ENCODE measurements at places on chromosomes 12 and 14. TPM values are rescaled to one million over a fixed set of nuclear protein-coding genes. Genes with fewer than 3 reads are reported as not detected.

DNA sequence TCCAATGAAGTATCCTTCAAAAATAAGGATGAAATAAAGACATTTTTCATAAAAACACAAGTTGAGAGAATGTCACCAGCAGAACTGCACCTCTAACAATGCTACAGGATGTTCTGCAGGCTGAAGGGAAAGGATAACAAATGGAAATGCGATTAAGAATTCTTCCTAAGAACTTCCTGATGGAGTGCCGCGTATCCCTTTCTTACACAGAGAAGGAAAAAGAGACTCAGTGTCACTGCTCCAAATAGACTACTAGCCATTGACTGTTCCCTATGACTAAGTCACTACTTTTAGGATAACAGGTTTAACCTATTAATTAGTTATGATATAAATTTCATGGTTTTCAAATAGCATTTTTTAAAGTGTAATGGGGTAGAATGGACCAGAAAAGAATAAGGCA, 3.2 kb downstream of the ANO2 start:
- H3K4me3 ChIP-seq, result no peak overlapping the region
- H3K4me1 ChIP-seq, result peaks cover 6% of the 10 kb centered on the region
- no peak for DNase-seq
- H3K27me3 ChIP-seq, result peaks cover 51% of the 10 kb centered on the region

- peaks cover 3% of the 10 kb centered on the region for H3K4me1 ChIP-seq
- H3K4me3 ChIP-seq, result no peak overlapping the region
- H3K27me3 ChIP-seq, result no peaks in the 10 kb centered on the region
Measured at GRCh38 chr14:25121337-25122129, 71.6 kb upstream of the STXBP6 start.

- no peaks in the 10 kb centered on the region for H3K36me3 ChIP-seq
- no peak overlapping the region for H3K4me3 ChIP-seq
- no peak overlapping the region for H3K27ac ChIP-seq
- H3K4me1 ChIP-seq, result peaks cover 4% of the 10 kb centered on the region
- peaks cover 8% of the 10 kb centered on the region for H3K27me3 ChIP-seq
Measured at GRCh38 chr14:73809391-73809790, 42.2 kb upstream of the PTGR2 start.

DNA sequence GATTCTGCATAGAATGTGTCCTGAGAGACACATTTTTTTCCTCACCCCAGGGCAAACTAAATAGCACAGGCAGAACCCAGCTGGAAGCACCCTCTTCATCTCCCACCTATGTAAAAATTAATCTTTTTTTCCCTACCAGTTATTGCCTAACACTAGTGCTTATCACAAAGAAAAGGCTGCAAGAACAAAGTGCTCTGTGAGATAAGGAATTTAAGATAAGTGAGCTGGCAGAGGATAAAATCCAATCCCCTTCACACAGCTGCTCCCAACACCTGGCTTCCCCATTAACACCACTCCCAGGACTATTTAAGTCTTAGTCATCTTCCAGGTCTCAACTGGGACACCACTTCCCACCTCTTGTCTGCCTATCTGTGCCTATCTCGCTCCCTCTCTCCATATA, 75.2 kb downstream of the TTC9 start:
- no peak for DNase-seq
- H3K27me3 ChIP-seq, result peaks cover 4% of the 10 kb centered on the region
- H3K4me1 ChIP-seq, result peaks cover 12% of the 10 kb centered on the region
- no peak overlapping the region for H3K27ac ChIP-seq
- H3K4me3 ChIP-seq, result no peak overlapping the region
- peaks cover 1% of the 10 kb centered on the region for H3K36me3 ChIP-seq

- no peak for DNase-seq
- H3K27me3 ChIP-seq, result no peaks in the 10 kb centered on the region
- H3K4me3 ChIP-seq, result no peak overlapping the region
- H3K4me1 ChIP-seq, result peaks cover 12% of the 10 kb centered on the region
Measured at GRCh38 chr12:120007272-120007671, 18.2 kb downstream of the BICDL1 start.

- no peak overlapping the region for H3K27ac ChIP-seq
- H3K27me3 ChIP-seq, result no peaks in the 10 kb centered on the region
- H3K4me3 ChIP-seq, result no peak overlapping the region
Measured at GRCh38 chr12:12546314-12546772, 16.3 kb downstream of the DUSP16 start.

DNA sequence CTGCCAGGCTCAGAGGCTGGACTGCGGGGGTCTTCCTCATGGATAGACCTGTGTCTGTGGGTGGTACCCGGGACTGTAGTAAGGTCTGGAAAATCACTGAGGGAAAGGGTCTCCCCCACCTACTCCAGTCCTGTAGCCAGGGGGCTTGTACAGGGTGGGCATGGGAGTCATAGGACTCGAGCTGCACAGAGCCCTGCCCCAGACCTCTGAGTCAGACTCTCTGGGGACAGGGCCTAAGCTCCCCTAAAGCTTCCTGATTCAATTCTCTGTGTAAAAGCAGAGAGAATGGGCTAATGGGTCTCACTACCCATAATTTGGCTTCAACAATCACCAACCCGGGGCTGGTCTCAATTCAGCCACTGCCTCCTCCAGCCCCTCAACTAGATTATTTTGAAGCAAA, 27.0 kb downstream of the LRTM2 start:
- peaks cover 26% of the 10 kb centered on the region for H3K27me3 ChIP-seq
- H3K27ac ChIP-seq, result no peak overlapping the region
- DNase-seq, result no peak
- no peak overlapping the region for H3K4me3 ChIP-seq
- no peaks in the 10 kb centered on the region for H3K4me1 ChIP-seq

- H3K4me1 ChIP-seq, result no peaks in the 10 kb centered on the region
- no peak for DNase-seq
- H3K4me3 ChIP-seq, result no peak overlapping the region
- peaks cover 39% of the 10 kb centered on the region for H3K27me3 ChIP-seq
Measured at GRCh38 chr12:123101526-123101925, 49.4 kb downstream of the PITPNM2 start.

- no peak overlapping the region for H3K4me3 ChIP-seq
- DNase-seq, result no peak
- peaks cover 8% of the 10 kb centered on the region for H3K36me3 ChIP-seq
- no peak overlapping the region for H3K27ac ChIP-seq
- H3K4me1 ChIP-seq, result peaks cover 22% of the 10 kb centered on the region
Measured at GRCh38 chr12:54273981-54274380, 5.9 kb downstream of the CBX5 start.

GRCh38 chr14:46377305-46377704, 274.3 kb downstream of the RPL10L start:
- no peaks in the 10 kb centered on the region for H3K36me3 ChIP-seq
- no peak overlapping the region for H3K27ac ChIP-seq
- H3K4me1 ChIP-seq, result no peaks in the 10 kb centered on the region
- no peak for DNase-seq

DNA sequence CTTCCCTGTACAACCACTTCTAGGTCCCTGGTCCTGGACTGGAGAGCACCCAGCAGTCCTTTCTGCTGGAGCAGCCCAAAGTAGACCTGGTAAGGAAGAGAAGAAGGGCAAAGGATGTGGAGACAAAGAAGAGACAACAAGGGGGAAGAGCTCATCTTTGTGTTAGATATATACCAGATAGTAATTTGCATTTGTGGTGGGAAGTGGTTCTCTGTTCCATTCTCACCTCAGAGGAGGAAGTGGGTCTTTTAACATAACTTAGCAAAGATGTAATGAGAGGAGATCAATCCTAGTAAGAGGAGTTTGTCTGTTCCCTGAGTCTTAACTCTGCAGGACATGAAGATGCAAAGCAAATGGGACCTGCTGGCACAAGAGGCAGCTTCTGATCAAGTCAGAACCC, 8.0 kb downstream of the CCDC198 start:
- H3K27ac ChIP-seq, result no peak overlapping the region
- peaks cover 6% of the 10 kb centered on the region for H3K4me1 ChIP-seq
- H3K27me3 ChIP-seq, result no peaks in the 10 kb centered on the region
- H3K4me3 ChIP-seq, result no peak overlapping the region
- DNase-seq, result no peak

- peak overlapping the region; percentile 59 for H3K27ac ChIP-seq
- no peak overlapping the region for H3K4me3 ChIP-seq
- H3K27me3 ChIP-seq, result no peaks in the 10 kb centered on the region
- peaks cover 25% of the 10 kb centered on the region for H3K4me1 ChIP-seq
Measured at GRCh38 chr12:53478865-53479264, 20.4 kb downstream of the MAP3K12 start.

DNA sequence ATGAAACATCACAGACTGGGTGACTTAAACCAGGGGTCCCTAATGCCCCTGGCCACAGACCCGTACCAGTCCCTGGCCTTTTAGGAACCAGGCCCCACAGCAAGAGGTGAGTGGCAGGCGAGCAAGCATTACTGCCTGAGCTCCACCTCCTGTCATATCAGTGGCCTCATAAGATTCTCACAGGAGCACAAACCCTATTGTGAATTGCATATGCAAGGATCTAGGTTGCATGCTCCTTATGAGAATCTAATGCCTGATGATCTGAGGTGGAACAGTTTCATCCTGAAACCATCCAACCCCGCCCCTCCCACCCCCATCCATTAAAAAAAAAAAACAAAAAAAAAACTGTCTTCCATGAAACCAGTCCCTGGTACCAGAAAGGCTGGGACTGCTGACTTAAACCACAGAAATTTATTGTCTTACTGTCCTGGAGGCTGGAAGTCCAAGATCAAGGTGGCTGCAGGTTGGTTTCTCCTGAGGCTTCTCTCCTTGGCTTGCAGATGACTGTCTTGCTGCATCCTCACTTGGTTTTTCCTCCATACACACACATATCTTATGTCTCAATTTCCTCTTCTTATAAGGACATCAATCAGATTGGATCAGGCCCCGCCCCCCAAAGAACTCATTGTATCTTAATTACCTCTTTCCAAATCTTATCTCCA, 235.9 kb downstream of the CHST11 start:
- no peak overlapping the region for H3K27ac ChIP-seq
- no peak for DNase-seq
- H3K36me3 ChIP-seq, result peaks cover 4% of the 10 kb centered on the region
- H3K27me3 ChIP-seq, result peaks cover 13% of the 10 kb centered on the region

- no peak for DNase-seq
- H3K36me3 ChIP-seq, result no peaks in the 10 kb centered on the region
- peaks cover 3% of the 10 kb centered on the region for H3K4me1 ChIP-seq
- peaks cover 4% of the 10 kb centered on the region for H3K27me3 ChIP-seq
Measured at GRCh38 chr12:98354520-98355035, 160.8 kb upstream of the TMPO start.

- H3K36me3 ChIP-seq, result peaks cover 2% of the 10 kb centered on the region
- no peak overlapping the region for H3K27ac ChIP-seq
- DNase-seq, result no peak
- peaks cover 4% of the 10 kb centered on the region for H3K4me1 ChIP-seq
- H3K4me3 ChIP-seq, result no peak overlapping the region
Measured at GRCh38 chr12:49708851-49709250, 1.6 kb upstream of the FMNL3 start.

- no peaks in the 10 kb centered on the region for H3K4me1 ChIP-seq
- no peak overlapping the region for H3K4me3 ChIP-seq
- no peak overlapping the region for H3K27ac ChIP-seq
- peaks cover 14% of the 10 kb centered on the region for H3K27me3 ChIP-seq
- no peak for DNase-seq
Measured at GRCh38 chr14:95395098-95395737, 75.5 kb upstream of the CLMN start.

DNA sequence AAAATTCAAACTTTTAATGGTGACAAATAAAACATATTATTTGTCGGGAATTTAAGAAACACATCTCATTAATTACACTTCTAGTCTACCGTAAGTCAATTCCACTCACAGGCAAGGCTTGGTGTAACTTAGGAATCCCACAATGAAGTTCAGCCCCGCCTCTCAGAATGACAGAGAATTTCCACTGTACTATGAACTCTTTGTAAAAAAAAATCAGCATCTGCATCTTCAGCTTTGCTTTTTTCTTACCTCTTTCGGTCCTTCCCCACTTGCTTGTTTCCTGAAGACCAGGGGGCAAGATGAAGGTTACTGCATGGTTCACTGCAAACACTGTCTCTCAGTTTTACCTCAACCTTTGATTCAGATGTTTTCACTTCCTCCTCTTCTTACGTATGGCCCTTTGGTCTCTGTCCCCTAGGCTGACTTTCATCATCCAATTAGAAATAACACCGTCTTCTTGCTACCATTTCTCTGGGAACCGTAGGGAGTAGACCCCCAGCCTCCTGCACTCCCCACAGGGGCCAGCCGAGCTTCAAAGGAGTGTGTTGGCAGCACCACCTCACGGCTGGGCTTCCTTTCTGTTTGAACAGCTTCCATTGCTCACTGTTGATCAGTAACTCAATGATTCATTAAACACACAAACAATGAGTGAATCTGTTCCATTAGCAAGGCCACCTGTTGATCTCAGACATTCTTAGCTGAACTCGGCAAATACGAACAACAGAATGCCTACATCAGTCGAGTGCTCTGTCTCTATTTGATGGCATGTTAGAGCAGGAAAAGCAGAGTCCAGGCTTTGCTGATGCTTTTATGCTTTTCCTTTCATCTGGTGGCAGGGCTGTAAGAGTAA, 343.0 kb downstream of the BMP4 start:
- peaks cover 6% of the 10 kb centered on the region for H3K36me3 ChIP-seq
- peaks cover 23% of the 10 kb centered on the region for H3K4me1 ChIP-seq
- DNase-seq, result peak; percentile 25
- no peaks in the 10 kb centered on the region for H3K27me3 ChIP-seq
- H3K4me3 ChIP-seq, result peak overlapping the region; percentile 69

GRCh38 chr12:2646341-2646740, 148.4 kb upstream of the FKBP4 start:
- H3K27me3 ChIP-seq, result peaks cover 18% of the 10 kb centered on the region
- H3K36me3 ChIP-seq, result no peaks in the 10 kb centered on the region
- no peak for DNase-seq
- H3K4me1 ChIP-seq, result peaks cover 6% of the 10 kb centered on the region
- H3K4me3 ChIP-seq, result no peak overlapping the region
- no peak overlapping the region for H3K27ac ChIP-seq

DNA sequence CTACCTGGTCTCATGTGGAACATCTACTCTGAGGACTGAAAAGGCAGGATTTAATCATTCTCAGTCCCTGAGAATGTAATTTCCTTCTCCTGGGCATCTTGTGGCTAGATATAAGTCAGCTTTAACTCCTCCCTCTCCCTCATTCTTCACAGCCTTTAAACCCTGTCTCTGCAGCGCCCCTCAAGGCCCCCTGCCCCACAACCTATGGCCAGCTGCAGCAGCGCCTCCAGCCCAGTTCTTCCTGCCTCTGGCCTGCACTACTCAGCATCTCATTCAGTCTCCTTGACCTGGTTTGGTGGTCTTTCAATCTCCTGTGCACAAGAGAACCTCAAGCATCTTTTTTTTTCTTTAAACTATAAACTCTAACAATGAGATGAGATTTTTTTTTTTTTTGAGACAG, 29.3 kb downstream of the NCKAP5L start:
- no peak overlapping the region for H3K4me3 ChIP-seq
- H3K27ac ChIP-seq, result no peak overlapping the region

SRRM4 gene
- 2.4 TPM for total RNA-seq

STXBP6 gene
- 11.7 TPM for total RNA-seq

KRT81 gene
- not detected for total RNA-seq

MFAP5 gene
- not detected for total RNA-seq

IQSEC3 gene
- 2.5 TPM for total RNA-seq

CLEC9A gene
- not detected for total RNA-seq

SLC10A1 gene
- not detected for total RNA-seq

OGFOD2 gene
- total RNA-seq, result 16.1 TPM

Measured in progenitor cell of endocrine pancreas (in vitro differentiated cells).